ENCODE measurements at places on chromosomes 3 and 15.

DNA sequence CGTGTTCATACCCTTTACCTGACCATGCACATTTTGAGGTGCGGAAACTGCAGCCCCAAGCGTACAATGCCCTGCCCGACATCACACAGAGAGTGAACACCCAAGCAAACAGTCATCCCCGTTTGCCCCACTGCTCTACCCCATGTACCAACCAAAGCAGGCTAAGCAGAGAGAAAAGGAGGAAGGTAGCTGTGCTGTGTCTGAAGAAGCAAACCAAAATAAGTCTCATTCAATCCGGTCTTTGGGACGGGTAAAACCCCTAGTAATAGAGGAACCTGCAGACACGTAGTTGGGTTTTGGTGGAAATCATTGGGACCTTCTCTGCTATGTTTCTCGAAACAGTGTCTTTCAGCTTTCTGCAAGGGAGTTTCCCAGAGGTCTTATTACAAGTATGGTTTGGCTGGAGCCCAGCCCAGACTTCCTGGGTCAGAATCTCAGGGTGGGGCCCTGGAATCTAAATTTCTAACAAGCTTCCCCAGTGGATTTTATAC lies 164.6 kb upstream of the HES1 start:
- DNase-seq, result no peak

GRCh38 chr15:42016971-42017370 lies 3.9 kb downstream of the PLA2G4E start:
- no peak for DNase-seq

GRCh38 chr15:32790352-32790999 lies 72.7 kb downstream of the GREM1 start:
- DNase-seq, result no peak

GRCh38 chr3:122415104-122415744 lies 638 bp downstream of the WDR5B start:
- peak; percentile 13 for DNase-seq

- no peak for DNase-seq
These were observed 2.2 kb downstream of the ZNF592 start for GRCh38 chr15:84750583-84751092.

GRCh38 chr3:16916840-16917239 lies 32.1 kb downstream of the PLCL2 start:
- DNase-seq, result no peak

DNA sequence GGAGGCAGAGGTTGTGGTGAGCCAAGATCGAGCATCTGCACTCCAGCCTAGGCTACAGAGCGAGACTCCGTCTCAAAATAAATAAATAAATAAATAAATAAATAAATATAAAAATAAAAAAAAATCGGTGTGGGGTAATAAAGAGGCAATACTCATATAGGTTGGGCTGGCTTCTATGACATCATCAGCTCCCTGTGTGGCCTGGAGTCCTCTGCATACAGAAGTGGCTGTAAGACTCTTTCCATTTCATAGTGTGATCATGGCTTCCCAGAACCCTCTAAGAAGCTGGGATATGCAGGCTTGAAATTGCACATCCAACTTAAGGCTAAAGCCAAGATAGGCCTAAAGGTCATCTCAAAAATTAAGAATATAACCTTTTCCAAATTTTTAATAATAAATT lies 101.6 kb downstream of the ZIC4 start:
- DNase-seq, result no peak

GRCh38 chr3:188782613-188783124 lies 389.1 kb upstream of the TPRG1 start:
- DNase-seq, result no peak

GRCh38 chr3:17300441-17300840 lies 415.7 kb downstream of the PLCL2 start:
- no peak for DNase-seq

GRCh38 chr15:68507447-68507846 lies 71.3 kb upstream of the CORO2B start:
- DNase-seq, result no peak

- peak; percentile 38 for DNase-seq
These were observed 1.5 kb upstream of the CACNA2D3 start for GRCh38 chr3:54120657-54121413.

- DNase-seq, result no peak
These were observed 30.6 kb upstream of the LPP start for GRCh38 chr3:188123170-188123905.

- DNase-seq, result no peak
These were observed 866.1 kb downstream of the NSUN3 start for GRCh38 chr3:94928921-94929320.

GRCh38 chr3:3664935-3665334 lies 134.3 kb upstream of the LRRN1 start:
- no peak for DNase-seq

- DNase-seq, result peak; percentile 72
These were observed 69.0 kb downstream of the RAB7A start for GRCh38 chr3:128794770-128795649.

GRCh38 chr3:4687167-4687566 lies 194.0 kb downstream of the ITPR1 start:
- DNase-seq, result no peak

- no peak for DNase-seq
These were observed 102.9 kb upstream of the NR2E3 start for GRCh38 chr15:71707230-71708050.

DNA sequence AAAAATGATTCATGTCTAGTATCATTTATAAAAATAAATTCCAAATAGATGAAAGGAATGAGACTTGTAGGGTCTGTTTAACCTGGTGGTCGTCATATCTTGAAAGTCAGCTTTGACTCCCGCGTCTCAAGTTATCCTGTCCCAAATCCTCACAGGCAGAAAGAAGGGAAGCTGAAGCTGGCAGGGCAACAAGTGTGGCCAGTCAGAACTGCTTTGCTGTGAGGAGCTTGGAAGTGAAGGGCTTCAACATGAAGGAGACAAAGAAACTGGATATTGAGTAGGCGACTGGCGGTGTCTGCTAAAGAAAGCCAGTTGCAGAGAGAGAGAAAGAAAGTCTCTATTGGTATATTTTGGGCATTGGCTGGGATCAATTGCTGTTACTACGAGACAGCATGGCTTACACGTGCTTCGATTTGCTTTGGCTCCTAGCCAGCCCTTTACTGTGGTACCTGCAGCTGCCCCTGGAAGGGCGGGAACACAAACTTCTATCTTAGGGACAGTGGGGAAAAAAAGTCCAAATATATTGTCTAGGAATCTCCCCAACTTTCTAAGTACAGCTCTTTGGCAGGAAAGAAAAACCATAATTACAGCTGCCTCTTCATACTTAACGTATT lies 107.2 kb downstream of the CHST2 start:
- no peak for DNase-seq

DNA sequence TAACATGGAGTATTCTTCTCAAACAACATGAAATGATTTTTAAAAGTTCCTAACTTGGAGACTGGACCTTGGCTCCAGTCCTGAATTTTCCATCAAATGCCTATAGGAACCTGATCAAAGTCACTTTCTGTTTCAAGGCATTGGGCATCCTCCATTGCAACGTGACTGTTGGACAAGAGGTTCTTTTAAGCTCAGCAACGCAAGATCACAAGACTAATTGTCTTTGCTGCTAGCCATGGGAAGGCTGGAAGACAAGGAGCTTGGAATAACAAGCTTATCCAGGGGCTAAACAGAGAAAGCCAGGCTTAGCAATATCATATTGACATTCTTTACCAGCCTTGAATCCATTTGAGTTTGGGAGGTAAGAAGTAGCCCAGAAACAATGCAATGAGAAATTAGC lies 48.3 kb downstream of the SST start:
- DNase-seq, result no peak

- DNase-seq, result no peak
These were observed 393.2 kb downstream of the C3orf38 start for GRCh38 chr3:88542916-88543315.

- DNase-seq, result no peak
These were observed 66.2 kb downstream of the ETV5 start for GRCh38 chr3:186042521-186043202.

- DNase-seq, result no peak
These were observed 21.9 kb downstream of the PTH1R start for GRCh38 chr3:46899151-46900006.

- no peak for DNase-seq
These were observed 147.7 kb downstream of the CADPS start for GRCh38 chr3:62727536-62727935.

- peak; percentile 87 for DNase-seq
These were observed 507 bp upstream of the GOLIM4 start for GRCh38 chr3:168096210-168096652.

GRCh38 chr3:16146015-16146730 lies 28.3 kb upstream of the GALNT15 start:
- DNase-seq, result no peak

GRCh38 chr15:37083610-37084009 lies 16.7 kb downstream of the MEIS2 start:
- DNase-seq, result no peak

DNA sequence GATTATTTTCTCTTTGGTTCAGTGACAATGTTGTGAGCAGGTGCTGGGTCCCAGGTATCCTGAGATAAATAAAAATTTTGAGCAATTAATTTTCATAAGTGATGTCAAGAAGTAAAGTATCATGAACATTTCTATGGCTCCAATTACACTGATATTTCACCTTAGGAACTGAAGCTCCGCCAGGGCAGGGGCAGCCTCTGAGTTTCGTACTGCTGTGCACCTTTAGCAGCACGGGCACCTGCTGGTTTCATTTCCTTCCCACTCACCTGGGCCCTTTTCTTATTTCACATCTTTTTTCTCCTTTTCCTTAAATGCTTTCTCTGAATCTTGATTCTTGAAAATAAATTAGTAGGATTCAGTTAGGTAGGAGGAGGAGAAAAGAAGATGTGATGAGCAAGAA lies 1.2 kb upstream of the IL1RAP start:
- DNase-seq, result no peak

- DNase-seq, result no peak
These were observed 4.5 kb upstream of the MYRIP start for GRCh38 chr3:39804951-39805350.

GRCh38 chr15:42021593-42021992 lies 751 bp upstream of the PLA2G4E start:
- DNase-seq, result no peak

GRCh38 chr15:35014241-35014640 lies 26.2 kb upstream of the ZNF770 start:
- DNase-seq, result no peak

GRCh38 chr3:97952872-97953271 lies 19.4 kb downstream of the RIOX2 start:
- DNase-seq, result no peak

- no peak for DNase-seq
These were observed 103.9 kb downstream of the FBN1 start for GRCh38 chr15:48541341-48542278.

GRCh38 chr3:141949972-141950371 lies 73.5 kb downstream of the ATP1B3 start:
- no peak for DNase-seq

- no peak for DNase-seq
These were observed 2.3 kb downstream of the RNF13 start for GRCh38 chr3:149815321-149815720.

- no peak for DNase-seq
These were observed 33.6 kb downstream of the AKAP13 start for GRCh38 chr15:85414037-85414436.

- DNase-seq, result no peak
These were observed 516.1 kb downstream of the AGBL1 start for GRCh38 chr15:86595741-86596140.
